ENCODE measurements at places on chromosomes 11 and 22. TPM values are rescaled to one million over a fixed set of nuclear protein-coding genes. Genes with fewer than 3 reads are reported as not detected.
A peak's percentile ranks its signal among the peaks of the same experiment; 100 is the strongest.

DNA sequence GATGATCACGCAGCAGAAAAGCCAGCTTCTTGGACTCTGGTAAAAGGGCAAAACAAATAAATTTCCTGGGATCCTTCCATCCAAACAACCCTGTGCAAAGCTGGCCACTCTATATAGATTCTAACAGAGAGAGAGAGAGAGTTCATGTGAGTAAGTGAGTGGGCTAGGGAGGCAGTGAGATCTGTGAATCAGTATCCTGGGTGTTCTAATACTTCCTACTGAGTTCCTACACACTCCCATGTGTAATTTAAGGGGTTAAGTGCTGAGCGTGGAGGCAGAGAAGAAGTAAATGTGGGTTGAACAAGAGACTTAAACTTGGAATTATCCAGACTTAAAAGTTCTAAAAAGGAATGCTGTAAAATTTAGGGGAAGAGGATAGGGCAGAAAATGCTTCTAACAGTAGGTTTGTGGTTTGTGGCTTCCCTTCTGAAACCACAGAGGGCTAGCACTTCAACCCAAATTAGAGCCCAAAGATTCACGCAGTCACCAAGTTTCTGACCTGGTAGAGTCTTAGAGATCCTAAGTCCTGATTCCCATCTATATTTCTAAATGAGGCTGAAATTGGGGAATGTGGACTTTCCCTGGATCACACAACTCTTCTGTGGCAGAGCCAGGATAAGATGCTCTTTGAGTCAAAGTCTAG, 413.9 kb downstream of the TENM4 start:
- peak; percentile 51 for DNase-seq

- peak; percentile 64 for DNase-seq
Observed at GRCh38 chr11:129146191-129146590, 45.9 kb downstream of the ARHGAP32 start.

DNA sequence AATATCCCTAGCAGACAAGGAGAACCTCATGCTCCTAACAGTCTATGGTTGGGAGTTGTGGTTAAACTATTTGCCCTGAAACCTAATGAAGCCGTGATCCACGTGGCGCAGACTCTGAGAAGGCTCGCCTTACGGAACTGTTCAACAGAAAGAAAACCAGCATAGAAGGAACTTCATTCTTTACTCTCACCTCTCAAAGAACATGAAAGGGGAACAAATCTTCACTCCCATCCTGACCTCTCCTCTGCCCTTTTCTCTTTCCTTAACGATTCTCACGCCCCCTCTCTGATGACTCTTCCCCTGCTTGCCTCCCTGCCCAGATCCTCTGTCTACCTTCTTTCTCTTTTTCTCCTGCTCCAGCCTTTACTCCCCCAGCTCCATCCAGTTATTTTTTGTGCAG, 54.2 kb downstream of the IRAG1 start:
- no peak for DNase-seq

The OR8D1 gene
- total RNA-seq: not detected

- no peak for DNase-seq
Observed at GRCh38 chr11:27179334-27179733, 138.7 kb downstream of the BBOX1 start.

DNA sequence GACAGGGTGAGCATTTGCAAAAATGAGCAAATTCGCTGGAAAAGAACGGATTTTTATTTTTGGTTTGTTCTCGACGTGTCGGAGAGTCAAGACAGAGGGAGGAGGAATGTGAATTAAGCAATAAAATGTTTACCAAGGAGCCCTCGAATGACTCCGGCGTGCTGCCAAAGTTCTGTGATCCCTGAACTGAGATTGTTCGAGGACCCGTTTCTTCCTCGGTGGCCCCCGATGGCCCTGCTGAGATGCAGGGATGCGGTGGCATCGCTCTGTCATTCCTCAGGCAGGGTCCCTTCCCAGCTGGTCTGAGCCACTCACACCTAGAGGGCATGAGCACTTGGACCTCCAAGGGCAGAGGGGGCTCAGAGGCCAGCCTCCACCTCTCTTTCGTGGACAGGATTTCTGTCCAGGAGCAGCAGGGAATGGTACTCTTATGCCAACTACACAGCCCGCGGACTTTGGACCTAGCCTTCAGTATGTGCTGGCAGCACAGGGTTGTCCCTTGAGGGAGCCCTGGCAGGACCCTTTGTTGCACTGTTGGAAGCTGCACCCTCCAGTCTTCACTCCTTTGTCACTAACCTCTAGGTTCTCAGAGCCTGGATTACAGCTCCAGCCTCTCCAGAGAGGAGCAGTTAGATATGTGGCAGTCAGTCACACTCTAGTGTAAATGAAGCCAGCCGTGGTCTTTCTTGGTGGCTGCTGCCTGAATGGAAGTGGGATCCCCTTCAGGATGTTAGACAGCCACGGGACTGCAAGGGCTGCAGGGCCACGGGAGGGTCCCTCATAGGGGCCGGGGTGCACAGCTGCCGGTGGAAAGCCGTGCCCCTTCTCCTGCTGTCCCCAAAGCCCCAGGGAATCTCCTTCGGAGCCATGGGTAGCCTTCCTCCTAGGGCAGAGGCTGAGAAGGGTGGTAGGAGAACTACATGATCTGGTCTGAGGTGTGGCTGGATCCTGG, 109.4 kb upstream of the ANO1 start:
- DNase-seq: no peak

DNA sequence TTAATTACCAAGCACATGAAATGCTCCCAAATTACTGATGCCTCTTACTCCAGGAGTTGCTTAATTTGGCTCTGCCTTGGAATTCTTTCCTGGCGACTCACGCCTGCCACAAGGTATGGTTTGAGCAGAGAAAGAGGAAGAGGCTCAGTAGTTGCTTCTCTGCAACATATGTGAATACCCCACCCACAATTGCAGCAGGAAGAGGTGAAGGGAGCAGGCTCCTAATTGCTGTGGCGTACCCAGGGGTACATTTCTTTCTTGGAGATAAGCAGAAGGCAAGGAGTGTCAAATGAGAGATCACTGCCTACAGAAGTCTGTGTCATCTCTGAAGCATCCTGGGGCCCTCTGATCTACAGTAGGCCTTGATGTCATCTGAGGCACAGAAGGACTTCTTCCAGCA, 10.6 kb upstream of the NNMT start:
- DNase-seq: peak; percentile 58

The CBX6 gene
- total RNA-seq: 15.2 TPM

- no peak for DNase-seq
Observed at GRCh38 chr11:70942593-70942992, 309.8 kb downstream of the SHANK2 start.

The PAMR1 gene
- 65.5 TPM for total RNA-seq

DNA sequence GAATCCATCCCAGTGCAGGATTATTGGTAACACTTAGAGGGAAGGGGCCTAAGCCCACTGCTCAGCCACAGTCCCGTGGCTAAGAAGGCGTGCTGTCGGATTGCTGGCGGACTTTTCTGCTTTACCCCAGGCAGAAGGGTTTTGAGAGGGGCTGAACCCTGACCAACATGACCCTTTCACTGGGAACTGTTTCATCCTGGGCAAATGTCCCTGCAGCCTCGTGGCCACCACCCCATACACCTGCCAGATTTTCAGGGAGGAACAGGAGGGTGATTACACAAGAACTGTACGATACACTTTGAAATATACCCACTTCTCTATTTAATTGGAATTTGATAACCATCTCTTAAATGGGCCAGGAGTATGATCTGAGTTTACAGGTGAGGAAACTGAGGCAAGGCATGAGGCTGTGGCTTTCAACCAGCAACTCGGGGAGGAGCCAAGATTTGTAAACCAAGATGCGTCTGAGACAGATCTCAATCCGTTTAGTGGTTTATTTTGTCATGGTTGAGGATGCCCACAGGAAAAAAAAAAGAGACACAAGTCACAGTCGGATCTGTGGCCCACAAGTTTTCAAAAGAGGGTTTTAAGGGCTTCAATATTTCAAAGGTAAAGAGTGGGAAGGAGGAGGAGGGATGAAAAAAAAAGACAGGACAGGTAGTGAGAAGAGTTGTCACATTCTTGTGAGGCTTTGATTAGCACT, 6.1 kb upstream of the APOL3 start:
- DNase-seq: no peak

The MN1 gene
- 0.28 TPM for total RNA-seq

- DNase-seq: no peak
Observed at GRCh38 chr11:10017911-10018310, 276.1 kb downstream of the SBF2 start.

DNA sequence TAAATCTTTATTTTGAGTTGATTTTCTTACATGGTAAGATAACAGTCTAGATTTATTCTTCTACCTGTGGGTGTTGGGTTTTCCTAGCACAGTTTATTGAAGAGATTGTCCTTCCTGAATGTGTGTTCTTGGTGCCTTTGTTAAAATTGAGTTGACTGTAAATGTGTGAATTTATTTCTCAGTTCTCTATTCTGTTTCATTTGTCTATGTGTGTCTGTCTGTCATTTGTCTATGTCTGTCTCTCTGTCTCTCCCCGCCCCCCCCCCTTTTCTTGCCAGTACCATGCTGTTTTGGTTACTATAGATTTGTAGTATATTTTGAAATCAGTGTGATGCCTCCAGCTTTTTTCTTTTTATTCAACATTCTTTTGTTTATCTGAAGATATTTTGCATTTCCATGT, 114.7 kb upstream of the SERPIND1 start:
- no peak for DNase-seq
